Inflammatory macrophage treated with lipopolysaccharide for 4 hours (primary cell): ENCODE measurements at places on chromosomes 2 and 18.

GRCh38 chr2:43897492-43897891 lies 58.7 kb downstream of the ABCG8 start:
- no peak for DNase-seq

GRCh38 chr2:207255565-207256470 lies 90.1 kb upstream of the KLF7 start:
- DNase-seq = no peak

DNA sequence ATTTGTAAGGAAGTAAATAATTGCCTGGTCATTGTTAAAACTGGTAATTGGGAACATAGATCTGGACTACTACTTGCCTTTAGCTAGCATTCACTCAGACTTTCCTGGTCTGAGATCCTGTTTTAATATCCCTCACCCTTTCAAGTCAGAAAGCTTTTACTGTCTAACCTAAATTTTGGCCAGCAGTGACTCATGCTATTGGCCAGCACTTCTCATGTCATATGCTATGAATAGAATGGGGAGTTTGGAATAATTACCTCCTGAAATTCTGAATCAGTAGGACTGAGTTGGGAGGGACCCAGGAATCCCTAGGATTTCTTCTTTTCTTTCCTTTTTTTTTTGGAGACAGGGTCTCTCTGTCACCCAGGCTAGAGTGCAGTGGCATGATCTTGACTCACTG lies 19.3 kb downstream of the STK36 start:
- no peak for DNase-seq

DNA sequence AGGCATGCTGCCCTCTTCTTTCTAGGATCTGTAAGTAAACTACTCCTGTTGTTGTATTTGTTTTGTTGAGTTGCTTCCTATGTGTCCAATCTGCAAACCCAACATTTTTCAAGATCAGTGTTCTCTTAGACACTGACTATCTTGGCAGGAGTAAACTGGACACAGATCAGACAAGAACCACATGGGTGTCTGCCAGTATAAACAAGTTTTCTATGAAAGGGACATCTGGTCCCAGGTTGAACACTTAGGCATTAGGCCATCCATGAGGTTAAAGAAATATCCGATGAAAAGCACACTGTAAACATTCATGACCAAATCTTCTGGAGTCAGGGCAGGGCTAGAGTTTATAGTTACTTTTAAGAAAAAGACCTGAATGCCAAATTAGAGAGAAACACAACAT lies 441.8 kb downstream of the NYAP2 start:
- no peak for DNase-seq

GRCh38 chr2:8544171-8544785 lies 137.6 kb upstream of the ID2 start:
- DNase-seq = peak; percentile 57

- DNase-seq = no peak
Observed at GRCh38 chr2:45753381-45753780, 101.9 kb downstream of the PRKCE start.

DNA sequence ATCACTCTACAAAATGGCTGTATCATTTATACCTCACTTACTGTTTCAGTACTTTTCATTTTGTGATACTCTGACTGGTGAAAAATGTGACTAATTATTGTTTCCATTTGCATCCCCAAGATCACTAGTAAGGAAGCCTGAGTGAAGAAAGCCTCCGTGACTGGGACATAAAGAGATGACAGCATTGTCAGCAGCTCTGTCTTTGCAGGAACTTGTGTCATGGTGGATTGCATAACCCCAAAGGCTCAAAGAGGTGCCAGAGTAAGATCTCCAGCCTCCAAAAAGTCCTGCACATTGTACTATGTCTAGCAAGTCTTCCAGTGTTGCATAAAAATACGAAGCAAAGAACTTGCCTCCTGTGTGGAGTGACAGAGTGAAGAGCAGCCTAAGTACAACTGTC lies 187.5 kb upstream of the CRIM1 start:
- peak; percentile 85 for DNase-seq

- peak; percentile 82 for DNase-seq
Observed at GRCh38 chr2:26346454-26347053, at the start of gene ADGRF3. TSS of gene ADGRF3 (minus strand) at chr2:26346789. CDS start at chr2:26346234, 555 bp downstream.

- no peak for DNase-seq
Observed at GRCh38 chr2:146123714-146124113, 1603.8 kb upstream of the ZEB2 start.

DNA sequence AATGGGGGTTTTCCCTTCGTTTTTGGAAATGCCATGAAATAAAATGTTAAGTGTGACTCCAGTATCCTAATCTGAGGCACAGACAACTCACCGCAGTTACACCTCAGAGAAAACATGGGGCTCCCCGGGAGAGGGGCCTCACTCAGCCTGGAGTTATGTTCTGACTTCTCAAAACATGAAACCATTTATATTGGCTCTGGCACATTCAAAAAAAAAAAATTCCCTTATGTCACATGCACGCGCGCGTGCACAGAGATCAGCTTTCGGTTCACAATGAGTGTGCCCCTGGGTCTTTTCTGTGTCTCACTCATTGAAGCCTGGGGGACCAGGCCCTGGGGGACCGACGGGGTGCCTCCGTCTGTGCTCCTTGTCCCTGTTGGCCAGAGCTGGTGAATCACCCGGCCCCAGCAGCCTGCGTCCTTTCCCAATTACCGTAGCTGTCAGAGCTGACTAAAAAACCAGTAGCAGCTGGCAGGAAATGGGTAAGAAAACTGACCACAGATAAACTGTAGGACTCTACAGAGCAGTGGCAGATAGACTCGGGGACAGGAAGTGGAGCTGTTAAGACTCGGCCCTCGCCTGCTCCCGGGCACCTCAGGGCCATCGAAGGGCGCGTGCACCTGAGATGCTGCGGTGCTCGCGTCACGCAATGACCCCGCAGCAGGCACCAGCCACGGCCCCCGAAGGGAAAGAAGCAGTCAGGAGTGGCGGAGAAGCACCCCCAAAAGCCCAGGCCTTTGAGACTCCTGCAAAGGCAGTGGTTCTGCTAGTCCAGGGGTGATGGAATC lies 138.3 kb upstream of the ID2 start:
- peak; percentile 97 for DNase-seq

- no peak for DNase-seq
Observed at GRCh38 chr2:95062242-95063085, 37.0 kb downstream of the MAL start.

DNA sequence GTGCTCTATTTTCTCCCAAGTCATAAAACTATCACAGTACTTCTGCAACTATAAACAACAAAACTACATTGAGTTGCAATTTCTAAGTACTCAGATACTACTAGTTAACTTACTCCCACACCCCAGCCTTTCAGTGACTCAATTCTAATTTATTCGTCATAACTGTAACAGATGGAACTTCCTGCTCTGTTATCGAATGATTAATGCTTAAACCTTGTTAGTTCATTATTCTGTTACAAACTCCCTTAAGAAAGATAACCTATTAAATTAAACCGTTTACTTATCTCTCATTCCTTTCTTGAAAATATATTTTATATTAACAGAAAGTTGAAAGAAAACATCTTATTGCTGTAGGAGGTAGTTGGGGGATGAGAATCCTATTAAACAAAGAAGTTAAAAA lies 17.0 kb downstream of the TNFAIP6 start:
- DNase-seq = peak; percentile 69

DNA sequence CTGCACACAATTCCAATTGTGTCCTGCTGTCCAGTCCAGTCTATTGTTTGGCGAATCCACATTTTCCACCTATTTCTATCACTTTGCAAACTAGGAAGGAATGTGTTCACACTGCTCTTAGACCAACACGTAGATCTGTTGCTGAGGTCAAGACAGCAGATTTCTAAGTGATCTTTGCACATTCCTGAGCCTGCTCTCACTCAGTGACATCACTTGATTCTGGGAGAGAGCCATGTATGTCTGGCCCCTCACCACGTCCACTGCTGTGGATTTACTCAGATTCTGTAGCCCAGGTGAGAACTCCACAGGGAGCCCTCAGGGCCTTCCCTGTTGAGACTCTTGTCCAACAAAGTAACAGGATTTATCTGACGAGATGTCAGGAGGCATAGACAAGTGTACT lies 317.2 kb downstream of the TSN start:
- DNase-seq = no peak

GRCh38 chr2:167862782-167863181 lies 384.6 kb downstream of the STK39 start:
- no peak for DNase-seq

DNA sequence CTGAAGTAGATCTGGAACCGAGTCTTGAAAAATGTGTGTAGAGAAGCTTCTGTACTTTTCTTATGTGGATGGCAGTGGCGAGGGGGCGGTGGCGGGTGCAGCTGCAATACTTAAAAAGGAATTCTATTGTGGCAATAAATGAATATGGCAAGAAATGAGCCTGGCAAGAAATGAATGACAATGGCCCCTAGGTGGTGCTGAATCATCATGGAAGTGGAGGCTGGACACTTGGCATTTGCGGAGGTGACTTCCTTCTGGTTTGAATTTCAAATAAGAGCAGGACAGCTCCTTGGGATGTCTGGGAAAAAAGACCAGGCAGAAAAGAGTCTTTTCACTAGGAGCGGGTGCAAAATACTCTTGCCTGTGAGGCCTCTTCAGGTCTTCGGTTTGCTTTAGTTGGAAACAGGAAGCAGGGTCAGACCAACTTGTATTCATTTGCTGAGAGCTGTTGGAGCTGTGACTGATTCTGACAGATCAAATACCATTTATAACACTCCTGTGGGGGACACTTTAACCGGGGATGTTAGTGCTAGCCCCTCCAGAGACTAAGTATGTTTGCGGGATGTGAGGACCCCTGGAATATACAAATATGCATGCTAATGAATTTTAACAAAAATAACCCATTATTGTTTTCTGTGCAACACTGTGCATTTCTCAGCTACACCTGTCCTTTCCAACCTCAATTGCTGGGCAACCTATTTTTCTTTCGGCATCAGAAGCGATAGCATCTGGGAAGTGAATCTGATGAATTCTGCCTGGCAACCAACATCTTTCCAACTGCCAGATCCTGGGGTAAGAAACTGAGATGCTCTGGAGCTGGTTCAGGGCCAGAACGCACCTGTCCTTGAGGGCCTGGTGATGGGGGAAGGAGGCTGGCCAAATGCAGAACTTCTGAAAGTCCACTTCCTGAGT lies 35.4 kb downstream of the FASTKD2 start:
- peak; percentile 71 for DNase-seq

- no peak for DNase-seq
Observed at GRCh38 chr2:120254178-120254577, 1.5 kb downstream of the RALB start.

- DNase-seq = peak; percentile 64
Observed at GRCh38 chr2:84969511-84970209, 1.3 kb upstream of the KCMF1 start.
